Neural progenitor cell (in vitro differentiated cells): ENCODE measurements at places on chromosomes 7 and 10. TPM values are rescaled to one million over a fixed set of nuclear protein-coding genes. Genes with fewer than 3 reads are reported as not detected.

GRCh38 chr10:101588879-101589278 is 758 bp downstream of the DPCD start:
- peak overlapping the region; percentile 94 for H3K4me3 ChIP-seq
- peaks cover 16% of the 10 kb centered on the region for H3K27me3 ChIP-seq
- DNase-seq: no peak
- no peak overlapping the region for H3K27ac ChIP-seq
- peaks cover 14% of the 10 kb centered on the region for H3K4me1 ChIP-seq

DNA sequence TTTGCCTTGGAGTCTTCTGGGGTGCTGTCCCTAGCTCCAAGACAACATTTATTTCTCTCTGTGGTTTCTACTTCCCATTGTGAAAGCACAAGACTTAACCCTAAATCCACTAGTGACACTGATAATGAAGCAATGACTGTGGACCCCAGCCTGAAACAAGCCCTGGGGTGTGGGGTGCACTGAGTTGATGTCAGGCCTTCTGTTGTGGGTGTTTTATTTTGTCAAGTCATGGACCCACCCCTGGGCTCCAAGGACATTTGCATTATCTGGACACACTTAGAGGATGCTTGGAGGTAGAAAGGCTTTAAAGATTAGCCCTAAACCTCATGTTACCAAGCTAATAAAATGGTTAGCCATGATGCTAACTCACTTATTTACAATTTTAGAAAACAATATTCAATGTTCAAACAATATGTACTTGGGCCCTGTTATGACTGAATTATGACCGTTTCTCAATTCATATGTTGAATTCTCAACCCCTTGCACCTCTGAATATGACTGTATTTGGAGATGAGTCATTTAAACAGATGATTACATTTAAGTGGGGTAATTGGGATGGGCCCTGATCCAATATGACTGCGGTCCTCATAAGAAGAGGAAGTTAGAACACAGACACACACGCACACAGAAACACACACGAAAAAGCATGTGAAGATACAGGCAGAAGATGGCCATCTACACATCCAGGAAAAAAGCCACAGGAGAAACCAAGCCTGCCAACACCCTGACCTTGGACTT is 137.2 kb upstream of the IGFBP3 start:
- no peak overlapping the region for H3K4me3 ChIP-seq
- H3K36me3 ChIP-seq: no peaks in the 10 kb centered on the region
- no peaks in the 10 kb centered on the region for H3K27me3 ChIP-seq
- no peaks in the 10 kb centered on the region for H3K4me1 ChIP-seq
- no peak overlapping the region for H3K27ac ChIP-seq

- no peak overlapping the region for H3K27ac ChIP-seq
- H3K4me1 ChIP-seq: peaks cover 26% of the 10 kb centered on the region
- H3K4me3 ChIP-seq: no peak overlapping the region
- DNase-seq: no peak
Measured at GRCh38 chr7:127736511-127736910, 84.5 kb downstream of the SND1 start.

Gene GIMAP1
- not detected in 2 replicates for total RNA-seq
